ENCODE measurements at places on chromosomes 6 and 20. TPM values are rescaled to one million over a fixed set of nuclear protein-coding genes. Genes with fewer than 3 reads are reported as not detected.

The MLN gene
- total RNA-seq, result not detected

The TXNDC5 gene
- 390 TPM for total RNA-seq

The TAGAP gene
- total RNA-seq, result not detected

The HIVEP1 gene
- total RNA-seq, result 6.6 TPM

The HTR1B gene
- total RNA-seq, result not detected

The PDE10A gene
- 6.8 TPM for total RNA-seq

The SYNJ2 gene
- 155 TPM for total RNA-seq

The PRDM13 gene
- 3.4 TPM for total RNA-seq

The MEA1 gene
- total RNA-seq, result 149 TPM

The VEGFA gene
- 77.5 TPM for total RNA-seq

The LY86 gene
- total RNA-seq, result not detected

The PDYN gene
- total RNA-seq, result not detected

The BACH2 gene
- 0.46 TPM for total RNA-seq

Measured in Daoy (cell line).